CD4-positive, alpha-beta T cell treated with Interleukin-1 beta for 1 hour (primary cell): ENCODE measurements at places on chromosomes 5 and 9.

- no peak for DNase-seq
Observed at GRCh38 chr9:6646293-6646636, 736 bp upstream of the GLDC start.

DNA sequence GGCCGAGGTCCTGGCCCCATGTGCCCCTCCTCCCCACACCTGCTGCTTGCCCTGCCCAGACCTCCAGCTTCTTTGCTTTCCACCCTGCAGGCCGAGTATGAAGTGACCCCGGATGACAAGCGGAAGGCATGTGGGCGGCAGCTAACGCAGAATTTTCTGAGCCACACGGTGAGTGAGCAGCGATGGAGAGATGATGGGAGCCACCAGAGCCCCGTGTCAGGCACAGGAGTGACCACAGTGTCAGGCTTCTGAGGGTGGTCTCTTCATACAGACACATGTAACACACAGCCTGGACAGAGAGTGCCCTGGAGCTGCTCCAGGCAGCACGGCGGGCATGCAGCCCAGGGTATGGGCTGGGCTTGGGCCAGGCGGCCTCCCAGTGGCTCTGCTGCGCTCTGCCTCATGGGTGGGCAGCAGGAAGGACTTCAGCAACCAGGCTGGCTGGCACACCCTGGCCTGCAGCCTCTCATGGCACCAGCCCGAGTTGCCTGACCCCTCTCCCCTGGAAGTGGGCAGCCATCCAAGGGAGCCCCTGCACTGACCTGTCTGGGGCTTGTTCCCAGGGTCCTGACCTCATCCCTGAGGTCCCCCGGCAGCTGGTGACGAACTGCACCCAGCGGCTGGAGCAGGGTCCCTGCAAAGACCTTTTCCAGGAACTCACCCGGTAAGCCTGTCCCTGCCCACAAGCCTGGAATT, 5.8 kb downstream of the GRK6 start:
- no peak for DNase-seq

- DNase-seq, result no peak
Observed at GRCh38 chr9:2874001-2874750, 30.3 kb upstream of the PUM3 start.

DNA sequence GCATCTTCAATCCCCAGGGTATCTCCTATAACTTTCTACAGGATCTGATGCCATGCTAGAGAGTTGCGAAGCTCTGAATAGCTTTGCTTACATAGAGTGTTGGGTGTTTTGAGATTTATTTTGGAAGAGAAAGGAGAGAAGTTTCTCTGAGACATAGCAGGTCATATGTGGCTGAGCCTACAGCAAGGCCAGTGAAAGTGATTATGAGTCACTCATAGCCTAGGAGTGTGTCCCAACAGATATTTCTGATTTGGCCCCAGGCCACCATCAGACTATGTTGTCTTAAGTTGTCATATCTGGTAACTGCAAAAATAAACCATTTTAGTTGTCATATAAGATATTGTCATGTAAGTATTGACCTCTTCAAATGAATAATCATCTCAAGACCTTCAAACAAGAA, 132.0 kb upstream of the RAI14 start:
- DNase-seq, result no peak

DNA sequence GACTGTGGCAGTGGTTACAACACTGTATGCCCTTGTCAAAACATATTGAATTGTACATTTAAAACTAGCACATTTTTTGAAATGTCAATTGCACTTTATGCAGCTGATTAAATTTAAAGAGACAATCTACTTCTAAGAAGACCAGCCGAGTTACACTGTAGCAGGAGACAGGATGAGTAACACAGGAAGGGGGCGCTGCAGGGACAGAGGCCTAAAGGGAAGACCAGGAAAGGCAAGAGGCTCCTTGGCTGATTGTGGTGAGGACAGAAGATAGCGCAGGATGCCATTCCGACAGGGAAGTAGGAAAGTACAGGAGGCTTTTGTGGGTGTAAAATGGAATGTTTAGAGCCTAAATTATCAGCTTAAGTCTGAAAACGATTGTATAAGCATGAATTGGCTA, 28.2 kb upstream of the PPP2R2B start:
- DNase-seq, result no peak

GRCh38 chr5:42912184-42912798, 100.6 kb upstream of the SELENOP start:
- DNase-seq, result peak; percentile 58

DNA sequence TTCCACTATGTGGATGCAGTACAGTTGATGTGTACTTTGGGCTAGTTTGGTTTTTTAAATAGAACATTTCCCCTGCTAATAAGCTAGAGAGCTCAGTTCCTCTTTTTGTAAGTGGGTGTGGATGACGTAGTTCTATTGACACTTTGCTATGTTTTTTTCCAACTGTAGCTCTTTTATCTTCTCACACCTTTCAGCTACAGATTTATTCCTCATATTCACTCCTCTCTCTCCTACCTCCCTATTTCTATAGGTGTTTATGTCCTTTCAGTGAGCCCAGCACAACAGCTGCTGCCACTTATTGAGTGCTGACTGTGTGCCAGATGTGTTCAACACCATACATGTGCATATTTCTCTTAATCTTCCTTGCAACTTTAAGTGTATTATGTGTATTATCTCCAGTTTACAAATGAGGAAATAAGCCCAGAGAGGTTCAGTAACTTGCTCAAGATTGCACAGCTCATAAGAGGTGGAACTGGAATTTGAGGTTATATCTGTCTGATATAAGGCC, 215.7 kb downstream of the SEMA6A start:
- no peak for DNase-seq

DNA sequence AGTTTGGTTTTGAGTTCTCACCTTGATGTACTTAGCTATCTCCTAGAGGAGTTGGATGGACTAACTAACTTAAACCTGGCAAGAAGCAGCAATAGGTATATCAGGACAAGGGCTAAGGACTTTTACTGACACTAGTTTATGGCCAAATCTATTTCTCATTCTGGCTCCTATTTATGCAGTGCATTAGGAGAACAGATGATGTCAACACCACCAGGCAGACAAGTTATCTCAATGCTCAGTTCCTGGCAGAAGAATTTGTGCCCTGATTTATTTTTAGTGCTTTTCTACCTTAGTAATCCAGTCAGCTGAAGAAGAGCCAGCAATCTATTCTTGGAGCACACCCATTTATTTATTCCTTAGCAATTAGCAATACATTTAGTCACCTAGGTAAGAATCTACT, 30.7 kb upstream of the MYOT start:
- DNase-seq, result no peak

- DNase-seq, result no peak
Observed at GRCh38 chr9:83596899-83597504, 25.9 kb upstream of the IDNK start.

DNA sequence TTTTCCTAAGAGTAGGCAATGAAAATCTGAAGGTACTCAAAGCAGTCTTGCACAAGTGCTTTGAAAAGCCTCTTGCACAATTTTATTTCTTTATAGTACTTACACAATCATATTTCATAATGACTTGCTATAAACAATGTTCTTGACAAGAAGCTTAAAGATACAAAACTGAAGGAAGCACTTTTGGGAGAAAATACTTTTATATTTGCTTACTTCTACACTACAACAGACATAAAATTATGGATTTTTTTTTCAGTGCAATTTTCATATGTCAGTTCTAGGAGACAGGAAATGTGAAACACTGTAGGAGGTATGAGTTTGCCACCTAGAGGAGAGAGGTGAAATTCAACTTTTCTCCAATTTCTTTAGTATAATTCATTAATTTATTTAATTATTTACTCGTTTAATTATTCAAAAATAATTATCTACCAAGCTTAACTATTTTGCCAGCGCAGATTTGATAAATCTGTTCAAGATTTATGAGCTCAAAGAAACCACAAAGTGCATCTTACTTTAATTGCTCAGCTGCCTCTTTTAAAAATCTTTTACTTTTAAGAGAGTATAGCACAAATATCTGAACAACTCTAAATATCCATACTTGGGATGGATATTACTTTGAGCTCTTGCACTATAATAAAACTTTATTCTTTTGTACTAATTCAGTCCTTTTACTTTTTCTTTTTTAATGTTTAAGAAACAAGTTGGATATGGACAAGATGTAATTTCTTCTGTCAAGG, 29.0 kb upstream of the CDKN2B start:
- peak; percentile 37 for DNase-seq

- DNase-seq, result no peak
Observed at GRCh38 chr9:136721339-136722092, 9.1 kb downstream of the DIPK1B start.

DNA sequence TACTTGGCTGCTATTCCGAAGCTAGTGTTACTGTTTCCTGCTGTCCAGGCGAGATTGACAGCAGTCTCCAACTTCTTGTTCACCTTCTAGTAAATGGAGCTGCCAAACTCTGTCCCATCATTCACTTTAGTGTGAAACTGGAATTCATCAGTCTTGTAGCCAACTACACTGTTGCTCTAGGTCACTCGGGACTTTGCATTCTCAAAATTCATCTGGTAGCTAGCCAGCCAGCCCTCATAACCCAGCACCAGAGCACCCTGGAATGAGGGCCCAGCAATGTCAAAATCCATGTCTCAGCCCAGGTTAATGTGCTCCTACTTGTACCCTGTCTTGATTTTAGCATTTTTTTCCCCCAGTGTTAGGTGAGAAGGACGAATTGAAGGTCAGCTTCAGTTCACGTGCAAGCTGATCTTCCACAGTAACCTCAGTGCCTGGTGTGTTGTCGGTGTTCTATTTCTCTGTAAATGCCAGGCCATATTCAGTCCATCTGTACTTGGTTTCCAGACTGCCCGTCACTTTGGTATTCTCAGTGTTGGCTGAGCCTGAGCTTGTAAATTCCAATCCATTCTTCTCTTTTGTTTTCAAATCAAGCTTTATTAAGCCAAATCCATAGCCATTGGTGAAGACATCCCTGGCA, 28.9 kb downstream of the ZNF169 start:
- DNase-seq, result no peak

DNA sequence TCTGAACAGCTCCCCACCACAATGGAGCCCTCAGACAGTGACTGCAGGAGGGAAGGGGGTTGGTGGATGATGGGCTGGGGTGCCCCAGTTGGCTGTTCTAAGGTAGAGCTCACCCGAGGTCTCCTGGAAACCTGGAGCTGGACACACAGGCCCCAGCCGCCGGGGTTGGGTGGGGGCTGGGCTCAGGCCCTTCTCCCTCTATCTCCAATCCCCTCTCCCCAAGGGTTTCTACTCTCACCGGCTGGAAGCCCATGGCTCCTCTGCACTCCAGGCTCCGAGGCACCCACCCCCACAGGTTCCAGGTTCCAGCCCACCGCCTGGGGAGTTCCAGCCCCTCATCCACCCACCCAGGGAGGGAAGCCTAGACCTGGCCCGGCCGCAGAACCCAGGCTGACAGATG, 766 bp downstream of the NR5A1 start:
- DNase-seq, result no peak

GRCh38 chr9:95237336-95237735, 80.2 kb downstream of the FANCC start:
- no peak for DNase-seq

DNA sequence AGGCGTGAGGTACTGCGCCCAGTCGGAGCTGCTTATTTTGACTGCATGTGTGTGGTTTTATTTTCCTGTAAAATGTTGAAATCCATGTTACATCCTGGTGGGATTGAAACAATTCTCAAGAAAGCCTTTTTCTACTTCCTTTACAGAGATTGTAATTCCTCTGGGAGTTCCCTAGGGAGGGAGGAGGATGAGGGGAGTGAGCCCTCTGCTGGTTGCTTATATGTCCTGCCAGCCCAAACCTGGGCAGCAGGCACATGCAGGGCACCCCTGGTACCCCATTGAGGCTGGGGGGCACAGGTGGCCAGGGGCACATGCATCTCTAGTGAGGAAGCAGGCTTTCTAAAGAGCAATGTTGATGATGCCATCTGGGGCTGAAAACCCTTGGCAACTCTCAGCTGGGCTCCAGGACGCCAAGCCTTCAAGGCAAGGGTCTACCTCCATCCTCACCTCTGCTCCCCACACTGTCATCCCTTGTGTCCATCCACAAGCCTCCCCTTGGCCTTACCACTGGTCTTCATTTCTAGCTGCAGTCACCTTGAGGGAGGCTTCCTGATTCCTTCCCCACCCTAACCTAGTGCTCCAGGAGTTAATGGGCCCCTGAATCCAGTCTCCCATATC, 84.7 kb upstream of the TNFSF8 start:
- DNase-seq, result no peak

- DNase-seq, result no peak
Observed at GRCh38 chr5:175691761-175692160, 33.9 kb downstream of the HRH2 start.

DNA sequence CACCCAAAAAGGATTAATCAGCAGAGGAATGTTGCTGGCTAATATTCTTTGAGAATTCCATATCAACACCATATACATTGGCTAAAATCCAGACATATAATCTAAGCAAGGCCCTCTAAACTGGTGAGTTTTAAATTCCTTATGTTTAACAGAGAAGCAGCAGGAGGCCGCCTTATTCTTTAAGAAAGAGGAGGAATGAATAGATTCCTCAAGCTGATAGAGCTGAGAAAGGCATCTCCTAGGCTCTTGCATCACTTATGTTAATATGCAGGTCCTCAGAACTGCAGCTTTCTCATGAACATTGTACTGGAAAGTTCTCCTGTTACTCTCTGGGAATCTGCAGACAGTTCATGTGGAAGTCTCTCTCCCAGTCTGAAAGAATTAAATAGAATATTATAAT, 20.1 kb upstream of the SMARCA2 start:
- no peak for DNase-seq

- no peak for DNase-seq
Observed at GRCh38 chr9:33331377-33331891, 41.1 kb downstream of the NFX1 start.

DNA sequence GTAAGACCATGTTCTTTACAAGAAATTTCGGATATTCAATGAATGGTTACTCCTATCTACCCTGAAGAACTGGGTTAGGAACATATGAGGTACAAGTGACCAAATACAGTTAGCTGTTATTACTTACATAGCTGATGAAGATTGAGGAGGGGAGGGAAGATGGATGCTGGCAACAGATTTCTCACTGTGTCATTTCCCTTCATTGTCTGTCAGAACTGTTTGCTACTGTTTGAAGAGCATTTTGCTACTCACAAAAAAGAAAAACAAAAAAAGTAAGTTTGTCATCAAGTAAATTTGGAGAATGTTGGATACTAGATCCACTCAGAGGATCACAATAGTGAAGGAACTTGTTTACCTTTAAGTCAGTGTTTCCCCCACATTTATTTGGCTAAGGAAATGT, 53.7 kb downstream of the ENC1 start:
- DNase-seq, result no peak

GRCh38 chr9:96241391-96241809, 60.6 kb downstream of the HSD17B3 start:
- no peak for DNase-seq

- DNase-seq, result no peak
Observed at GRCh38 chr5:39857041-39857440, 432.3 kb upstream of the DAB2 start.

GRCh38 chr5:123036391-123037103, at the start of gene PPIC:
Gene PPIC (minus strand): TSS chr5:123036725. CDS start chr5:123036625, 100 bp downstream.
- no peak for DNase-seq

GRCh38 chr9:127489471-127490115, 38.3 kb downstream of the LRSAM1 start:
- no peak for DNase-seq

- no peak for DNase-seq
Observed at GRCh38 chr5:36452424-36453006, 150.8 kb upstream of the RANBP3L start.
